COR-L47 (cell line): ENCODE measurements at places on chromosomes 11 and 22.

DNA sequence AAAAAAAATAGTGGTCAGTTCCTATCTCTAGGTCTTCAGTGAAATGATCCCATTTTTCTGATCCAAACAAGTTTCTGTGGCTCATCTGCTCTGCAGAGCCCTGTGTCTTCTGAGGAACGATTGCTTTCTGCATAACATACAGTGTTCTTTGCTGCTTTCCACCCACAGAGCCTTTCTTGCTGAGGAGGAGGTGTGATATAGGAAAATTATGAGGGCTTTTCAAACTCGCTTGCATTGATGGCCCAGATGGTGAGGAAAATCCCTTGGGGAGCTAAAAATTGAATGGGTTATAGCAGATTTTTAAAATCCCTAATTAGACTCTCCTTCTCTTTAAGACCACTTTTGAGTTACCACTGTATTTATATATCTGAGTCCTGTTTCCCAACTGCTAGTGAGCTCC lies 31.3 kb downstream of the JAM3 start:
- DNase-seq, result no peak

- DNase-seq, result no peak
These were observed 143.6 kb upstream of the SYT13 start for GRCh38 chr11:45429719-45430118.

DNA sequence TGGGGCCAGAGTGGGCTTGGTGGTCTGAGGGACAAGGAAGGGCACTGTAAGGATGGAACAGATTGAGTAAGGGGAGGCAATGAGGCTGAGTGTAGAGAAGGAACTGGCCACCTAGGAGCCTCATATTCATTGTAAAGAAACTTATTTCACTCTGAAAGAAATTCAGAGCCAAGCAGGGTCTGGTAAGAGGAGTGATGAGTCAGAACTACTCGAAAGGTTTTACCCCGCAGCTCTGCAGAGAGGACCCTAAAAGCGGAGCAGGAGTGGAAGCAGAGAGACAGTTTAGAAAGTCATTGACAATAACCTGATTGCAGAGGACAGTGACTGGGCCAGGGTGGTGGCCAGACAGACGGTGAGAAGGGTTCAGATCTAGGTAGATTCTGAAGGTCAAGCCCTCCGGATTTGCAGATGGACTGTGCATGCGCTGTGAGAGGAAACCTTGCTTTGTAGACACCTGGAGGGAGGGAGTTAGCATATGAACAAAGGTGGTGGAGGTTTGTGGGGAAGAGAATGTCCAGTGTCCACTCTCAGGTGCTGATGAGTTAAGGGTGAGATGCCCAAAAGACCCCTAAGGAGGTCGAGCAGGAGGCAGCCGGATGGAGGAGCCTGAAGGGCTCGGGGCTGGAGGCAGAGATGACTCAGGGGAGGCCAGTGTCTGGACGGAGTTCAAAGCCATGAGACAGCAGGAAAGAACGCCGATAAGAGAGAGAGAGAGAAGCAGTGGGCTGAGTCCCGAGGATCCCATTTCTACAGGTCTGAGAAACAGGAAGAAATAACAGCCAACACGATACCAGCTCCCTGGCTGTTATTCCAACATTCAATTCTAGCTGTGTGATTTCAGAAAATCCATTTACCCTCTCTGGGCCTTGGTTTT lies 546.0 kb downstream of the BRD1 start:
- DNase-seq, result no peak

GRCh38 chr22:50270666-50271394 lies 650 bp upstream of the MAPK11 start:
- no peak for DNase-seq

DNA sequence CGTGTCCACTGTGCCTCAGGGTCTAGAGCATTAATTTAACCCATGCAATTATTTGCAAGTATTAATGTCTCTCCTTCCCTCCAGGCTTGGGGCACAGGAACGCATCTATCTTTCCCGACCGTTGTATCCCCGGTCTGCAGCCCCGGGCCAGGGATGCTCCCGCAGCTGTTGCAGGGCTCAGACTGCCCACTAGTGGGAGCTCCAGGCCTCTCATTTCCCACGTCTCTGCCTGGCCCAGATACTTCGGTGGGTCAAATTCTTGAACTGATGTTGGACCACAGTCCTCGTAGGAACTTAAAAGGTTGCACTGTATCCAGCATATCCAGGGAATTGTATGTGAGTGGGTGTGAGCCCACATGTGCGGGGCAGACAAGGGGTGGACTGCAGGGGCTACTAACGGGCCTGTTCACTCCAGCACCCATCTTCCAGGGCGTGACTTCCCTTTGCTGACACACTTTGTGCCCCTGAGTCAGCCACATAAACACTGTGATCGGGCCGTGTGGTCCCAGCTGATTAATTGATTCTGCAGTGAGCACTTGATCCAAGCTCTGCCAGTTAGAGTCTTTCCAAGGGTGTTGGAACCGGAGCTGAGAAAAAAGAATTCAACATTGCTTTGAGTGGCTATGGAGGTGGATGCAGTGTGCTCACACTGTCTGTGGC lies 451.3 kb downstream of the TBC1D22A start:
- DNase-seq, result no peak

DNA sequence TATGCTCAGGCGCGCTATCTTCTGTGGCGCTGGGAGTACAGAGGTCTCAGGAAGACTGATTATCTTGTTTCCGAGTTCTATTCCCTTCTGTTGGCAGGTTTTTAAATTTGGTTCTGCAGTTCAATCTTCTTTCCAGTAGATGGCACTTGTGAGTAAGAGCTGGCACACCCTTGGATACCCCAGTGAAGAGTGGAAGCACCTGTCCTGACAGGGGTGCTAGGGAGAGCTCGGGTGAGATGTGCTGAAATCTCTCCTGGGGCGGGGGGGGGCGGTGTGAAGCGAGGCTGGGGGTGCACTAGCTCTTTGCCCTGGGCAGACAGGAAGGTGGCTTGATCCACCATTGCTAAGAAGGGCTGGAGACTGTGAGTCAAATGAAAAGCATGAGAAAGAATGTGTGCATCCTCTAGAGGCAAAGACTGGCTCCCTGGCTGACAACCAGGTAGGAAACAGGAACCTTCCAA lies 679.9 kb upstream of the CCDC179 start:
- DNase-seq, result peak; percentile 46

DNA sequence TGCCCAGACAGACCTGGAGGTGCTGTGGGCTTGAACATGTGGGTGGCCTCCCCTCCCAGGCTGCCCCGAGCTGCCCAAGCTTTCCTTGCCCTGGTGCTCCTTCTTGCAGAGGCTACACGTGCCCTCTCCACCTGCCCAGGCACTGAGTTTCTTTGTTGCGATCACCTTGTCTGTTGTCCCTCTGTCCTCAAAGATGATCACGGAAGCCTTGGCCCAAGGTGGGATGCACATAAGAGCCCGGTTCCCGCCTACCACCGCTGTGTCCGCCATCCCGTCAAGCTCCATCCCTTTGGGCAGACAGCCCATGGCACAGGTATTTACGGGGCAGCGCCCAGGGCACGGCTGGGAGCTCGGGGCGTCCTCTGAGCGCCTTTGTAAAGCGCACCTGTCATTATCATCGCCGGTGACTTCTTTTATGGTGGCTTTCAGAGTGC lies 67.5 kb downstream of the MED15 start:
- DNase-seq, result no peak

DNA sequence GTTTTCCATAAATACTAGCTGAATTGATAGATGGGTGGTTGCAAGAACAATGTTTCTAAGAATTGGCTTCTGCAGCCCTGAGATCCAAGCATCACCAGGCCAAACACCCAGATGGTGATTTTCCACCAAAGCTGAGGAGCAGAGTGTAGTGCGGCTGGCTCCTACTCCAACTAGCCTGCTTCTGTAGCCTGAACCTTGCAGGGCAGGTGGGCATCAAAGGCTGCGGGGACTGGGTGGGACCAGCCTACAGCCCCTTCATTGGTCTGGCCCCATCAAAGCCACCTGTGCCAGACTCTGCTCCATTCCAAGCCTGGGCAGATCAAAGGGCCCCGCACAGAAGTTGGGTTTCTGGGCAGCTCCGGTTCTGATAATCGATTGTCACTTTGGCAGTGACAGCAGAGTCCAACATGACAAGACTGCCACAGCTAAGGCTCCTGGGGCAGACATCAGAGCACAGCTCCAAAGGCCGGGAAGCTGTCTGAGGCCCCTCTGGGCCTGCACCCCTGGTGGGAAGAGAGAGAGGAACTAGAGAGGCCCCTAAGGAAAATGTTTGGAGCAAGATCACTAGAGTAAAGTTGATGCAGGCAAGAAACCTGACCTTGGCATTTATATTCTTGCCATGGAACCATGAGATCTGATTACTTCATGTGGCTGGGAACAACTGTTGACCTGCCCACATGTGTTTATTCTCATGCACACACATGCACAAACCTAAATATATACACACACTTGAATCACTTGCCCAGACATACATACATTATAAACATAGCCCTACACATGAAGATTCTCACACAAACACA lies 582.9 kb downstream of the INSC start:
- no peak for DNase-seq

- no peak for DNase-seq
These were observed 559.4 kb upstream of the KIRREL3 start for GRCh38 chr11:127559978-127560377.

- no peak for DNase-seq
These were observed 14.0 kb downstream of the PSMD13 start for GRCh38 chr11:250740-251299.

DNA sequence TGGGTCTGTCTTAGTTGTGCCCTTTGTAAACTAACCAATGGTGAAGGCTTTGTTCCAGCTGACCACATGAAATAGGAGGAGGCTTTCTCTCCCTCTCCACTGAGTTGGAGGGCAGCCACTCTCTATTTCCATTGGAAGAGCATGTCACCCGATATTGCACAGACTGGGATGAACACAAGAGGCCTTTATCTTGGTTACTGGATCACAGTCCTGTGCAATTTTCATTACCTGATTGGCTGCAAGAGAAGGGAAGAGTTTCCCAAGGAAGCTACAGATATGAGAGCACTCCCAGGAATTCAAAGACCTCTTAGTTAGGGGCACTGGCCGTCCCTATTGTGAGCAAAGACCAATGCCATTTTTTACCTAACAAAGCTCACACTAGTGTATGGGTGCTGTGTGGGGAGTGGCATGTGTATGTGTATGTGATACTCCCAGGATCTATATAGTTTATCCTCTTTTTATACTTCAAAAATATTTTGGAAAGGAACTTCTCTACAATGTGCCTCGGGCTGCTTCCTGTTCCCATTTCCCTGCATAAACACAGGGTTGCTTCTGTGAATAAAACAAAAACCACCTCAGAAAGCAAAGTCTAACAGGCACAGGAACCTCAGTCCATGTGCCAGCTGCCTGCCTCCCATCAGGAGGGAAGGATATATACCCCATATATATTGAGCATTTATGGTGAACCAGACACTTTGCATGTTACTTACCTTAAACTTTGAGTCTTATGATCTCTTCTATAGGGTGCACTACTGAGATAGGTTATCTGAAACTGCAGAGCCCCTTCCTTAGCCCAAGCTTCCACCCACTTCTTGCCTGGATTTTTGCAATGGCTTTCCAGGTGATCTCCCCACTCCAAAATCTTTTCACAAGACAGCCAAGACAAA lies 126.5 kb downstream of the RASSF10 start:
- DNase-seq, result no peak

DNA sequence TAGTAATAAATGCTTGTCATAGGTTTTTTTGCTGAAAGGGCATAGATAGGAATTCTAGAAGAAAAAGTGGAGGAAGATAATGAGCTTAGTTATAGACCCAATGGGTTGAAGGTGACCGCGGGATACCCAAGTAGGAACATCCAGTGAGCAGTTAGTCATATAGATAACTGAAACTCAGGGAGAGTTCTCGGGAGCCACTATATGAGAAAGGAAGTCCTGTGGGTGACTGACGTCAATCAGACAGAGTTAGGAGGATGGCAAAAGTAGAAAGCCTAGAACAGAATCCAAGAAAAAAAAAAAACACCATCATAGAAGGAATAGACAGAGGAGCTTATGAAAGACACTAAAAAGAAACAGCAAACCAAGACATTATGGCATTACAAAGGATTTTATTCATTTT lies 1.6 kb upstream of the CNGA4 start:
- DNase-seq, result no peak

DNA sequence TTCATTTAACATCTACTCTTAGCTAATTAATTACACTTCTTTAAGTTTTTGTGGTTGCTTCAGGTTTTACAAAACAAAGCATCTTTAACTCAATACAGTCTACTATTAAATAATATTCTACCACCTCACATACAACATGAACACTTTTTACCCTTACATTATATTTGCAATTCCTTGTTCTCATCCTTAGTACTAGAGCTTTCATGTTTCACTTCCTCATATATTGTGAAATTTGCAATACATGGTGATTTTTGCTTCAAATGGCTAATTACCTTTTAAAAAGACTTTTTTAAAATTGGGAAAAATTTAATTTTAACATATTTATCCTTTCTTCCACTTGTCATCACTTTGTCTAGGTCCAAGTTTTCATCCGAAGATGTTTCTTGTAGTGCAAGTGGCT lies 37.5 kb downstream of the RSF1 start:
- no peak for DNase-seq

- DNase-seq, result no peak
These were observed 115.5 kb downstream of the MRTFA start for GRCh38 chr22:40521046-40521445.
